NCI-H1105 (cell line): ENCODE measurements at places on chromosomes 7 and 10.

DNA sequence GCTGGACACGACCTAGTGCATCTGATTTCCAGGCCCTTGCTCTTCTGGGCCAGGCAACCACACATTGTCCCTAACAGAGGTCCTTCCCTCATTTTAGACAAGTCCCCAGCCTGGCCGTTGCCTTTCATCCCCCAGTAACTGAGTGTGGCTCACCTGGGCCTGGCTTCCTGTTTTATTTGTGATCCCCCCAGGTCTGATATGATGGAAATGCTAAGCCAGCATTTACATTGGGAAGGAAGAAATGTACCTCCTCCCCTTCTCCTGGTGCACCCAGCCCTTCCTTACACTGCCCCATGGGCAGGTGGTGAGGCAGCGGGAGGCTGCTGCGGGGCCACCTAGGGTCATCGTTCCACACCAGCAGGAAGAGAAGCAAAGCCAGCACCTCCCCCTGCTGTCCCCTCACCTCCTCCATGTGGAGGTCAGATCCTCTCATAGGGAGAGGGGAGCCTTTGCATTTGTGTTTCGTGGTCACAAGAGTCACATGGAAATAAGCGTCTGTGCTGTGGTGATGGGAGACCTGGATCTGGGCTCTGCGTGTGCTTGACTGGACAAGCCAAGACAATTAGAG is 108.8 kb downstream of the GLRX3 start:
- no peak for DNase-seq

DNA sequence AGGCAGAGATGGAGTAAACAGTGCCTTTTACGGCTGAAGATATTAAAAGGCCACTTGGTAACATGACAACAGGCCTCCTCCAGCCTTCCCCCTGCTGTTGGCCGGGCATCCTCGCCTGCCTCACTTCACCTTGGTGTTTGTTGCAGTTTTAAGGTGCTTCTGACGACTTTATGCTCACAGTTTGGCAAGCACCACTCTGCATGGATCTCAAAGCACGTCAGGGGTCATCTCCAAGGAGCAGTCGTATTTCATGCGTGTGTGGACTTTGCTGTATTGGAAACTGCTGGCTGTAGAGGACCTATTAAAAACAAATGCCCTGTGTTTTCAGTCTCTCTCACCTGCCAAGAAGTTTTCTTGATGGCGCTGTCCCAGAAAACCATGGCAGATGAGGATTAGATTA is 483.1 kb downstream of the RPS24 start:
- DNase-seq = no peak

DNA sequence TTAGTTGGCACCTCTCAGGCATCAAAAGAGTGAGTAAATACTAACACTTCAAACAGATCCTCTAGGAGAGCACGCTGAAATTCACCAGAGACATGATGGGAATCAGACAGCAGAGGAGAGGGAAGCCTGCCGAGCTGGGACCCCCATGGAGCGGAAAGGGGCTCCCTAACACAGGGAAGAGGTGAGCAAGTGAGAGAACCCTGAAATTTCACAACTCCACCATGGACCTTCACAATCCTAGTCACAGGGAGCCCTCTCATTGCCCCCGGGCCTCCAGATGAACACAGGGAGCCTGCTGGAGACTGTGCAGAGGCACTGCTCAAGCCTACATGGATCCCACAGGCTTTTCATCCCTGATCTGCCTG is 59.2 kb upstream of the ANTXRL start:
- no peak for DNase-seq

GRCh38 chr10:37748170-37748569 is 109.2 kb downstream of the ZNF248 start:
- no peak for DNase-seq

DNA sequence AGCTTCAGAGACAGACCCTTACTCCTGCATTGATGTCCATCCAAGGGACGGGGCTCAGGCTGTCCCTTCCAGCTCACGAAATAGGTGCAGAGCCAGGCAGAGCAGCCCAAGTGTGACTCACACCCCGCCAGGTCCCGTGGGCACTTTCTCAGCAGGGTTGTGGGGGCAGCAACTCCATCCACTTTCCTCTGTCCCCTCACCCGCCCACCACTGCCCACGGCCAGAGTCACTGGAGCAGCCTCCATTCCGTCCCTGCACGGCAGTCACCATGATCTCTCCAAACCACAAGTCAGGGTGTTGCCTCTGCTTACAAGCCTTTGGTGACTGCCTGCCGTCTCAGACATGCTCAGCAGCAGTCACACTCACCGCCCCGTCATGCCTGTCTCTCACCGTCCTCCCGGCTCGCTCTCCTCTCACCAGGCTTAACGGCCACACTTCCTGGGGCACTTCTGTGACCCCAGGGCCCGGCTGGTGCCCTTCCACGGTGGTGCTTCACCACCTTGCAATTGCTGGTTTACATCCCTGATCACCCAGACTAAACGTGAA is 39.3 kb downstream of the CALML3 start:
- DNase-seq = no peak

- DNase-seq = no peak
Observed at GRCh38 chr10:92241158-92241500, 49.7 kb downstream of the CPEB3 start.

DNA sequence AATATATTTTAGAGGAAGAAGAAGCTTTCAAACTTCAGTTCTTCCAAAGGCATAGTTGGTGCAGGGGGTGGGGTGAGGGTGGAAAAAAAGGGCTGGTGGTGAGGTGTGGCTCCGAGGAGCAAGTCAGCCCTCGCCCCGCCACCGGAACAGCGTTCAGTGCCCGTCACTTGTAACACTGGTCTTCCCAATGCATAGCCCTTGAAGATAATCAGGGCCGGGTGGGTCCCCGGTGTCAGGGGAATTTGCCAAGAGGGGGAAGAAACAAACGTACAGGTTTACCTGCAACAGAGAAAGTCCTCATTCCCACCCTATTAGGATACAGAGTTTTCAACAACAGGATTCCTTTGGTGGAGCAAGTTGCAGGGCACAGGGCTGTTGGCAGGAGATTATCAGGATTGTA is 1.5 kb downstream of the SVOPL start:
- no peak for DNase-seq

DNA sequence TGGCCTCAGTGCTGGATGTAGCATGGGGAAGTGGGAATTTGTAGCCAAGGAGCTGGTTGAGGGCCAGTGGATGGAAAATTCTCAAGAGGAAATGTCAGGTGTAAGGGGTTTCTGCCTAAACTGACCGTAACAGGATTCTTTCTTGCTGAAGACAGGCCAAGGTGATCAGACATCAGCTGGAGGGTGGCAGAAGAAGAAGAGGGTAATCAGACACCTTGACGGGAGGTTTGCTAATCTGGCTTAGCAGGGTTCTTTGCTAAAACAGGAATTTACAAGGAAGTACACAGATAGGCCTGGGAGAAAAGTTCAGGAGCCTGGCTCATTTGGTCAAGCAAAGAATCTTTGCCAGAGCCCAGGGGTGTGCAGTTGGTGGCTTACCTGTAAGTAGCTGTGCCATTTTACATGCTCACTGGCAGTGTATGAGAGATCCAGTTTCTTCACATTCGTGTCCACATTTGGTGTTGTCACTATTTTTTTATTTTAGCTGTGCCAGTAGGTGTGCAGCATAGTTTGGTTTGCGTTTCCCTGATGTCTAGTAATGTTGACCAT is 73.7 kb downstream of the BMPR1A start:
- DNase-seq = no peak

DNA sequence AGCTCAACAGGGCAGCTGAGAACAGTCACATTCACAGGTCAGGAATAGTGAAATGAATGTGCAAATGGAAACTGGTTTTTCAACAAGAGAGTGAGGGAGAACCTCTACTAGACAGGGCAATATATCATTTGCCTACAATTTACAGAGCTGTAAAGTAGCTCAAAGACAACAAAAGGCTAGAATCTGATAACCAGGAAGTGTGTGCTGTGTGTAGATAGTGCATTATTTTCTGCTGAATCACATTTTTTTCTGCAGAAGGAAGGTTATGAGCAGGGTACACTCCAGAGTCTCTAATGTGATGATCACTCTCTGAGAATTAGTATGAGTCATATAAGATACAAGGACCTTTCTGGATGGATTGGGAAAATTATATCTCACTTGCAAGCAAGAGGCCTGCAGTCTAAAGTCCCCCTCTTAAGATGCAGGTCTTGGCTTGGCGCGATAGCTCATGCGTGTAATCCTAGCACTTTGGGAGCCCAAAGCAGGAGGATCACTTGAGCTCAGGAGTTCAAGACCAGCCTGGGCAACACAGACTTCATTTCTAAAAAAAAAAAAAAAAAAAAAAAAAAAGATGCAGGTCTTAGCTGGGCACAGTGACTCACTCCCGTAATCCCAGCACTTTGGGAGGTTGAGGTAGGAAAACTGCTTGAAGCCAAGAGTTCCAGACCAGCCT is 59.9 kb upstream of the COBL start:
- DNase-seq = no peak

GRCh38 chr10:61183967-61184366 is 240.0 kb upstream of the RHOBTB1 start:
- DNase-seq = no peak

DNA sequence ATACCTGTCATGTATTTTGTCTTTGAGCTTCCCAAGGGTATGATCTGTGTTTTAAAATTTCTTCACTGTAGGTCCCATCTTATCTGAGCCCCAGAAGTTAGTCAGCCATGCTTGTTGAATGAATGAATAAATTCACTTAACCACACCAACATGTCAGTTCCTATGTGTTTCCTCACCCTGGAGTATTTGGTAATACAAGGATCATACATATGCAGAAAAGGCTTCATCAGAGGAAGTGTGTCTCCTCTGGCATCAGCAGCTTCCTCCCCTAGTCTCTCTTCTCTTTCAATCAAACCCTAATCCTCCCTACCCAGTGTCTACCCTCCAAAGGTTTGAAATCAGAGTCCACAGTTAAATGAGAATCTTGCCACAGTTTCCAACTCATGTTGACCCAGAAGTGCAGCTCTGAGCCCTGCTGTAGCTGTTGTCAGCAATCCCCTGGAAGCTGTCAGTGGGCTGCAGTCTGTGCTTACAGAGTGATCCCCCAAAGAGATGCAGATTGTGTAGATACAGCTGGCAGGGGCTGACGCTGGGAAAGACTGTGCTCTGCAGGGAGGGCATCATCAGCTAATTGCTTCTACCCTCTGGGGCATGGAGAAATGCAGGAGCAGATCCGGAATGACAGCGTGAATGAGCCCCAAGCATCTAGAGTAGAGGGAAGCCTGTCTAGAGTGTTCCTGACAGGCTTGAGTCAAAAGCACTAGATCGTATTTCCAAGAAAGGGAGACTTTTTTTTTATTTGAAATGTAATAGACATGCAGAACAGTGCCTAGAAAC is 105.0 kb upstream of the WDR11 start:
- no peak for DNase-seq

DNA sequence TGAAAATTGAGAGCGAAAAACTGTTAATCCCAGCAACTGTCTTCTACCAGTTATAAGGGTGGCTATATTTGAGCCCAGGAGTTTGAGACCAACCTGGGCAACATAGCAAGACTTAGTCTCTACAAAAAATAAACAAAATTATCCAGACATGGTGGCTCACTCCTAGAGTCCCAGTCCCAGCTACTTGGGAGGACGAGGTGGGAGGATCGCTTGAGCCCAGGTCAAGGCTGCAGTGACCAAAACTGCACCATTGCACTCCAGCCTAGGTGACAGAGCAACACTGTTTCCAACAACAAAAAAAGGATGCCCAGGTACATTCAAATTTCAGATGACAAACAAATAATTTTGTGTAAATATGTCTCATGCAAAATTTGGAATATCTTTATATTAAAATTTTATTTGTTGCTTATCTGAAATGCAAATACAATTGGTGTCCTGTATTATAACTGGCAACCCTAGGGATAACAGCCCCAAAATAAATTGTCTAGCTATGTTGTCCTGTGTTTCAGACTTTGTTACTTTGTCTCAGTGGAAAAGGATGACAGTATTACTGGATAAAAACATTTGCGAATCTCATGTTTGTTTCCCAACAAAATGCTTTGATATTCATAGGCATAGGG is 26.7 kb downstream of the FAM171A1 start:
- no peak for DNase-seq

- no peak for DNase-seq
Observed at GRCh38 chr10:120087109-120087508, 194.6 kb downstream of the SEC23IP start.

DNA sequence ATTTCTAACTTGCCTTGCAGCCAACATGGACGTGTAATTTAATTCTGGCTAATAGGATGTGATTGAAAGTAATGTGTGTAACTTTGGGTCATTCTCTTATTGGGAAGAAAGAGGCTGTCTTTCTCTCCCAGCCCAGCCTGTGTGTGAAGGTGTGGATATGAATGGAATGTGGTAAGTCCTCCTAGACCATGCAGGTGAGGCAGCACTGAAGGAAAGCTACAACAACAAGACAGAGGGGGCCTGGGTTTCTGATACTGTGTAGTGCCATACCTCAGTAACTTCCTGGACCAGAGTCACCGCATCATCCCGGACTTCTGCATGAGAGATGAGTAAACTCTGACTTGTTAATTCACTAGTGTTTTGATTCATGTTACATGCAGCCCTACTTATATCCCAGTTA is 237.0 kb downstream of the EXOC4 start:
- DNase-seq = no peak

DNA sequence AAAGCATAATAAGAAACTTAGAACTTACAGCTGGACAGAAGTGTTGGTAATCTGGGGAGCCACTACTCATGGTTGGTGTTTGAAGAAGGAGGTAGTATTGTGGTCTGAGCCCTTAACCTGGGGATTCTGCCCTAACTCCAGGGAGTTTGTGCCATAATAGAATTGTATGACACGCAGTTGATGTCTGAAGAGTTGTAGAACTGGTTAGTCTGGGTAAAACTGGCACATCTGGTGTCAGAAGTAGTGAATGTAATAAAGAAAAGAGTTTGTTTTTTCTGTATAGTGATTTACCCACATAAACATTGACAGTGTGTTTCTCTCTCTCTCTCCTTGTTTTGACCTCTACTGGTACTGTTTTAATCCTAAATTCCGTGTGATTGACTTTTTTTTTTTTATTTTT is 448.1 kb upstream of the SEMA3D start:
- no peak for DNase-seq

- DNase-seq = no peak
Observed at GRCh38 chr7:109622320-109622719, 1052.6 kb downstream of the DNAJB9 start.

- no peak for DNase-seq
Observed at GRCh38 chr10:44935201-44935965, 24.2 kb upstream of the RASSF4 start.

DNA sequence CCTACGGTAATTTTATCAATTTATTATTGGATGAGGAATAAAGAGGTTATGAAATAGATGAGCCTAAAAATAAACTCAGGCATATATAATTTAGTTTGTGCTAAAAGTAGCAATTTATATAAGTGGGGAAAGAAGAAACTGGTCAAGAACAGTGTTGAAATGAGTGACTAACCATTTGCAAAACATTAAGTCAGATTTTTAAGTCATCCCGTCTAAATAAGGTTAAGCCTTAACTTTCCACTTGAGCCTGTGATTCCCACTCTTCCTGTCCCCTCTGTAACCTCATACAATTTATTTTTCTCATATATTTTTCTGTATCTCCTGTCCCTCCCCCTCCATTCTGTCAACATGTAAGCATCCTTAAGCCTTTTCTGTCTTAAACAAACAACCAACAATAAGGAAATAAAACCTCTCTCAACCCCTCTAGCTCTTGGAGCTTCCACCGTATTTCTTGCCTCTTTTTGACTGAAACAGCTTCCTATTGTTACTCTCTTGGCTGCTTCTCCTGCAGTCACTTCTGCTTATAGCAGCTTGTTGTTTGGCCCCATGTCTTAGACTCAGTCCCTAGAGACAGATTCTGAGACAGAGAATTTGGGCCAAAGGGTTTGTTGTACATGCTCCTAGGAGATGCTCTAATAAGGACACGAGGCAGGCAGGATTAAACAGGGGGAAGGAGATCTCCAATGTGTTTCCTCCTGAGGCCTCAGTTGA is 109.7 kb downstream of the GNAI1 start:
- DNase-seq = no peak

- no peak for DNase-seq
Observed at GRCh38 chr10:72744566-72744965, 52.6 kb downstream of the MCU start.
